ENCODE measurements at places on chromosomes 2 and 18. TPM values are rescaled to one million over a fixed set of nuclear protein-coding genes. Genes with fewer than 3 reads are reported as not detected.
A peak's percentile ranks its signal among the peaks of the same experiment; 100 is the strongest.

Gene ANKRD30BL
- not detected for total RNA-seq

DNA sequence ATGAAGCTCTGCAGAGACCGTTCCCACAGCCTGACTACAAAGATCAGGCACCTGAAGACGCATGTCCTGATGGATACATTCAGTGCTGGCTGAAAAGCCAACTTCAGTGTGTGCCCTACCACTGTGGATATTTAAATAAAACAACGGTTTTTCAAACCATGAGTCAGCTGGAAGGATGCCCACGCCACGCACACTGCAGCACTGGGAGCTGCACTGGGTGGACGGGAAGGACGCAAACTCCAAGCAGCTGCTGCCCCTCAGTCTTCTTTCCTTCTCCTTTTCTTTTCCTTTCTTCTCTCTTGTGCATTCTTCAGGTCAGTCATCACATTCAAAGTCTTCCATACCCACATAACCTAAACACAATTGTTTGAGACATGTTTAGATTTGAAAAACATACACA, 7.9 kb downstream of the TMEM18 start:
- DNase-seq, result peak; percentile 60

Gene CAPN14
- total RNA-seq, result 0.14 TPM

DNA sequence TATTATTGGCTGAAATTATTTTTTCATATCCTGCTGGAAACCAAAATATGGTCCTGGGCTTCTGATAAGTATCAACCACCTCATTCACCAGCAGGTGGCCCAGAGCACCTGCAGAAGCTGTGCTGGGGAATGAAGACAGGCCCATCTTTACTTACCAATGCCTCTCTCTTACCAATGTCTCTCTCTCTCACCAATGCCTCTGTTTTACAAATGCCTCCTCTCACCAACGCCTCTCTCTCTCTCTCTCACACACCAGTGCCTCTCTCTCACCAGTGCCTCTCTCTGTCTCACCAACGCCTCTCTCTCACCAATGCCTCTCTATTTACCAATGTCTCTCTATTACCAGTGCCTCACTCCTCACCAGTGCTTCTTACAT, 2.3 kb upstream of the MAL start:
- no peak for DNase-seq

Gene SMAD2
- 120 TPM for total RNA-seq

- peak; percentile 25 for DNase-seq
Observed at GRCh38 chr2:100242891-100243619, 79.2 kb downstream of the LONRF2 start.

- DNase-seq, result no peak
Observed at GRCh38 chr2:55710025-55710424, 16.4 kb upstream of the PNPT1 start.

DNA sequence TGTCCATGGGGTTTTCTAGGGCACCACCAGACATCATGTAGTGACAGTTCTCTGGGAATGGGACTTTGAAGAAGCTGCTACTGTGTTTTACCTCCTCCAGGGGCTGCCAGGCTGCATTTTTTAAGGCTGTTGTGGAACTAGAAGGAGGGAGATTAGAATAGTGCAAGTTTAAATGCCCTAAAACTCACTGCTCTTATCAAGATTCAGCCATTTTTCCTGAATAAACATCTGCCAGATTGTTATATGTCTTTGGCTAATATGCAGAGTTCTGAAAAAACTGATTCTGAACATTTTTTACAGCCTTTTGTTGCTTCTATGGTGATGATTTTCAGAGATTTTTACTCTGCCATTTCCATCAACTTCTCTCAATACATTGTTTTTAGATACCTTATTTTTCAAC, 8.6 kb upstream of the EPB41L5 start:
- no peak for DNase-seq
